NCI-H446 treated with DMSO at 0.1 percent for 48 hours (cell line): ENCODE measurements at places on chromosomes 2 and 18.

- DNase-seq, result no peak
Measured at GRCh38 chr2:176115883-176116813, at the start of gene HOXD10. HOXD10 (plus strand) TSS chr2:176116778; CDS start chr2:176116834, 56 bp downstream.

DNA sequence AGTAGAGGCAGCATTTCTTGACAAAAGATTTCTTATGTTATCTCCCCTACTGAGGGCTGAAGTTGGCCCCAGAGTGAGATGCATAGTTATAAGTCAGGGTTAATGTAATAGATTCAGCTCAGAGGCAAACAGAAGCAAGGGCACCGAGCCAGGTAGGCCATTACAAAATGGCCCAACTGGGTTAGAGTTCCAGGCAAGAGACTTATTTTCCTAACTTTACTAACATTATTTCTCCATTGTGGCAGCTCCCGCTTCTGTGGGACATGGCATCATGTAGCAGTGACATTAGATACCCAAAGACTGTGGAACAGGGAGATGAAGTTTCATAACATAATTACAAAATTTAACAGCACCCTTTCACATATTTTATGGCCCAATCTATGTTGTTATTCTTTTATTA, 27.1 kb downstream of the TSPYL6 start:
- DNase-seq, result no peak

DNA sequence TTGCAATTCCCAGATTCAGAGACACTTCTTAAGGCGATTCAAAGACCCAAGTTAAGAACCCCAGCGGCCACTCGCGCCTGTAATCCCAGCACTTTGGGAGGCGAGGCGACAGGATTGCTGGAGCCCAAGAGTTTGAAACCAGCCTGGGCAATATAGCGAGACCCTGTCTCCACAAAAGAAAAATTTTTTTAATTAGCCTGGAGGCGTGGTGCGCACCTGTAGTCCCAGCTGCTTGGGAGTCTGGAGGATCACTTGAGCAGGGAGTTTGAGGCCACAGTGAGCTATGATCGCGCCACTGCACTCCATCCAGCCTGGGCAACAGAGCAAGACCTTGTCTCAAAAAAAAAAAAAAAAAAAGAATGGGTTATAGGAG, 585 bp upstream of the ANAPC1 start:
- DNase-seq, result no peak

DNA sequence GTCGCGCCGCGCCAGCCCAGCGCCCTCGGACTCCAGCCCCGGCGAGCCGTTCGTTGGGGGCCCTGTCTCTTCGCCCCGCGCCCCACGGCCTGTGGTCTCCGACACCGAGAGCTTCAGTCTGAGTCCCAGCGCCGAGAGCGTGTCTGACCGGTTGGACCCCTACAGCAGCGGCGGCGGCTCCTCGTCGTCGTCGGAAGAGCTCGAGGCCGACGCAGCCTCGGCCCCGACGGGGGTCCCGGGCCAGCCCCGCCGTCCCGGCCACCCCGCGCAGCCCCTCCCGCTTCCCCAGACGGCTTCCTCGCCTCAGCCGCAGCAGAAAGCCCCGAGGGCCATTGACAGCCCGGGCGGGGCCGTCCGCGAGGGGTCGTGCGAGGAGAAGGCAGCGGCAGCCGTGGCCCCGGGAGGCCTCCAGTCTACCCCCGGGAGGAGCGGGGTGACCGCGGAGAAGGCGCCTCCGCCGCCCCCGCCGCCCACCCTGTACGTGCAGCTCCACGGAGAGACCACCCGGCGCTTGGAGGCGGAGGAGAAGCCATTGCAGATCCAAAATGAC, 1.4 kb downstream of the PHLPP1 start:
- DNase-seq, result no peak

DNA sequence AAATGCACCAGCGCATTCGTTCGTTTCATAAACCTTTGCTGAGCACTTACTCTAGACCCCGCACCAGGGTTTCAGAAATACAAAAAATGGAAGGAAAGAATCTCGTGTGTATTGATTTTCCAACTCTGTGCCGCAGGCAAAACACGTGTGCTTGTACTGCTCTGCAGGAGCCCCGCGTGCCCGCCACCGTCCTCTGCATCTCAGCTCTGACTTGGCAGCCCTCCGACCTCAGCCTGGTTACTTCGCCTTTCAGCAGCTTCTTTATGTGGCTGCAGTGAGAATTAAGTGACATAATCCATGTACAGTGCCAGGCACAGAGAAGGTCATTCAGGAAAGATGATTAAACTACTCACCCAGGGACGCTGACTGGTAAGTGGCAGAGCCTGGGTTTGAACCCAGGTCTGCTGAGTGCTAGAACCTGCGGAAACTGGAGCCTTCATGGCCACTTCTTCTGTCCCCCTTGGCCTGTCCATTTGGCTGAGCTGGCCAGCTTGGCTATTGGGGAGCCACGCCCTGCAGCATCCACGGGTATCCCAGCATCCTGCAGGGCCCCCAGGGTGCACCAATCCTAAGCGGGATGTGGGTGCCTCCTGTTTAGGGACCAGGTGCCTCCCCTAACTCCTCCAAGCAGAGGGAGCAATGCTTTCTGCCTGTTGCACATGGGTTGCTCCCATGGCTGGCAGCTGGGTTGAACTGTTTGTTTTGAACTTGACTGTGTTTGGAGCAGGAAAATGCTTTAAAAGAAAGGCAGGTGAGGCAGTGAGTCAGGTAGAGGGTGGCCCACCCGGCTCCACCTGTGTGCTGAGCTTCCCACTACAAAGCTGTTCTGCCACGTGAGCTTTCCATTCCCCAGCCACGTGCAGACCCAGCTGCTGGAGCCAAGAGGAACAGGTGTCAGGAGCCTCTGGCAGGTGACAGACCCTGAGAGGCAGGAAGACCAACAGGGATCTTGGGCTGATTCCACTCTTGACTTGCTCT, 34.3 kb downstream of the INHBB start:
- DNase-seq, result no peak

- no peak for DNase-seq
Measured at GRCh38 chr2:126707191-126707590, 51.2 kb downstream of the GYPC start.

- DNase-seq, result no peak
Measured at GRCh38 chr2:223389624-223390023, 212.5 kb downstream of the SCG2 start.

GRCh38 chr18:27062802-27063201, 122.3 kb downstream of the CHST9 start:
- no peak for DNase-seq

DNA sequence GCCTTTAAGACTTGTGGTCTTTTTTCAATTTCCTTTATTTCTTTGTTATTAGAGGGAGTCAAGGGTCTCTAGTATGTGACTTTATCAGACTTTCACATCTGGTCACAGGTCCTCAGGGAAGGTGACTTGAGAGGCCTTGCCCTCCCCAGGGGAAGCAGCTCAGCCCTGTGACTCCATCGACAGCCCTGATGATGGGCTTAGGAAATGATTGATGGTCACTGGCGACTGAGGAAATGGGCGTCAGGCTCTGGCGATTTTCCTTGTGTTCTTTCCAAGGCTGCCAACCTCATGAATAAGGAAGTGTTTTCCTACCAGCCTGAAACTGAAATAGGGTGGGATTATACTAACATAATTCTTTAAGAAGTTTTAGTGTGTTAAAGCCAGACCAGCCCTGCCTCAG, 21.1 kb downstream of the SERPINE2 start:
- DNase-seq, result no peak

GRCh38 chr2:124426122-124426521, 401.0 kb downstream of the CNTNAP5 start:
- no peak for DNase-seq

GRCh38 chr18:59672235-59672711, 24.9 kb downstream of the CCBE1 start:
- peak; percentile 7 for DNase-seq

DNA sequence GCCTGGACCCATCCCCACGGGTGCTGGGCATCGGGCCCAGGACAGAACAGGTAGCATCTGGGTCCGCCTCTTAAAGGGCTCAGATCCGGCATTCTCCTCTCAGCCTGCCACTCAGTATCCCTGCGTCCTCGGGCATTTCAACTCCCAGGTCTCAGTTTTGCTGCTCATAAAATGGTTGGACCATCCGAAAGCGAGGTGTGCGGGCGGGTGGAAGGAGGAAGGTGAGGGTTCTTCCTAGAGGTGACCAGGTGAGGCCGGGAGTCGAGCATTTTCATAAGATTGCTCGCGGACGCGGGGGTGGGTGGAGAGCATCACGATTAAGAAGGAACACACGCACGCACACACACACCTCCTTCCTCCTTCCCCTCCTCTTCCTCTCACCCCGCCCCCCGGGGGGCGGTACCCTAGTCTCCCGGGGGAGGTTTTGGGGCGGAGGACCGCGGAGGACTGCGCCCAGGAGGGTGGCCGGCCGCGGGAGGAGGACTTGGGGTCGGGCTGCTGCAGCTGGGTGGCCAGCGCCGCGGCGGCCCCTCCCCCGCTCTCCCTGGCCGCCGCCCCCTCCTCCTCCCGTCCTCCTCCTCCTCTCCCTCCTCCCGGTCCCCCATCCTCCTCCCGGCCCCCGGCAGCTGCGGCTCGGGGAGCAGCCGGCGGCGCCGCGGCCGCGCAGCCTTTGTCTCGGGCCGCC, 97.9 kb upstream of the GPR45 start:
- no peak for DNase-seq

- DNase-seq, result peak; percentile 23
Measured at GRCh38 chr18:58572181-58572580, 56.7 kb downstream of the ALPK2 start.

GRCh38 chr2:188365058-188365641, 73.5 kb downstream of the GULP1 start:
- no peak for DNase-seq

DNA sequence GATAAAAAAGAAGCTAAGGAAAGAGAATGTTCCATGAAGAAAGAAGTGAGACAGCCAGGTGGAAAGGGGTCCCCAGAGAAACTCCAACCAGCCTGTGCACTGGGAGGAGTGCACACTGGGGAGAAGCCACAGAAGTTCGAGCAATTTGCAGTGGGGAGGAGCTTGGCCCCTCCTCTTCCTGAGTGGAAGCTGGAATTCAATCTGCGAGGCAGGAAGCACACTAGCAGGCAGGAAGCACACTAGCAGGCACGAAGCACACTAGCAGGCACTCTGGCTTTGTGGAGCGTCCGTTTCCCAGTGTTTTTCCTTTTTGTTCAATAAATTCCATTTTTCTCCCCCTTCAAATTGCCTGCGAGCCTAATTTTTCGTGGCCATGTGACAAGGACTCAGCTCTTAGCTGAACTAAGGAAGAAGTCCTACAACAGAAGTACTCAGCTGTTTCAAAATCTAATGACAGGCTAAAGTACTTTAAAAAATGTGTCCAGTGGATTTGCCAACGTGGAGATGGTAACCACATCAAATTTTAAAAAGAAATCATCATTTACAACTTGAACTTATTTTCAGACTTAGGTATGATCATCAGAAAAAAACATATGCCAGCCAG, 21.4 kb upstream of the SPIRE1 start:
- DNase-seq, result no peak

- DNase-seq, result no peak
Measured at GRCh38 chr2:204881655-204882054, 336.4 kb downstream of the PARD3B start.

- no peak for DNase-seq
Measured at GRCh38 chr18:25350489-25351251, 1.3 kb downstream of the ZNF521 start.

DNA sequence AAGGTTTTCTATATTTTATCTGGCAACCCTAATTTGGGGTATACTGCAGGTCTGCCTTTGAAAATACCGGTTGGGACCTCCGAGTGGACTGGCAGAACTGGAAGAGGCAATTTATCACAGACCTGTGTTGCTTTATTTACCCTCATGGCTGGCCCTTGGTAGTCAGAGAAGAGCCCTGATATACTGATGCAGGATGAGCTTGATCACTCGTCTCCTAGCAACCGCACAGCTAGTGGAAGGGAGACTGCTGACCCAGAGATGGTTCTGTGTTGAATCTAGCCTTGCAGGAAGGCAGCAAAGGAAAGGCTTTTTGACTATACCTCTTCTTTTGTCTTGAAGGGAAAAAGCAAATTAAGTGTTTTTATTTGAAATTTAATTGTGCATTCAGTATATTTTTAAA, 154.7 kb downstream of the EML6 start:
- DNase-seq, result no peak

- DNase-seq, result no peak
Measured at GRCh38 chr2:8740136-8740535, 58.3 kb downstream of the ID2 start.
